ENCODE measurements at places on chromosomes 7 and 10.

GRCh38 chr7:103794424-103794823 lies 195.0 kb downstream of the RELN start:
- DNase-seq = no peak

DNA sequence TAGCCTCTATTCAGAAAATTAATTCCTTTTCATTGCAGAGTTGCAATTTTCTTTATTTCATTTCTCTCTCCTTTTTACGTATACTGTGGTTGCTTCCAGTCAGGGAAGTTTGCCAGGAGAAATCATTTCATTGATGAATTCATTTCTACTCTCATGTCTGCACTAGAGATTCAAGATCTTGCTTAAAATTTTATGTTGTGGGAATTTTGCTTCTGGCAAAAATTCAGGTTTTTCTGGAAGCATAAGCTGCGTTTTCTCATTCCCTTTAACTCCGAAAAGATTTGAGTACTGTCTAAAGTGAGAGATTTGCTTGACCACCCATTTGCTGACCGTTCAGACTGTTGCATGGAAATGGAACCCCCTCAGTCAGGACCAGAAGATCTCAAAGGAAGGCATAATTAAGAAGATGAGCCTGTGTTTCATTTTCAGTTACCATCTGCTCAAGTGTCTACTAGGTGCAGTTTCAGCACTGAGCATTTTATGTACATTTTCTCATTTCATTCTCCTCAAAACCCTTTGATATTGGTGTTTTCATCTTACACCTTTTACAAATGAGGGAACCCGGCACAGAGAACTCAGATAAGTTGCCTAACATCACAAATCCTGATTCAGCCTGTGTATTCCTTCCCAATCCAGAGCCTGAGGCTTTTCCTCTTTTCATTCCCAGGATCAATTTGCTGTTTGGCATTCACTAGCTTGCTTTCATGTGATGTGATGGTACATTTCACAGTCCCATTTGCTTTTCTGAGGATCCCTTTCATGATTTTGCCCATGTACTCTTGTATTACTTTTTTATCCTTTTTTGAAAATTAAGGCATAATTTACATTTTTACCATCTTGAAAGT lies 3.9 kb downstream of the PTPRZ1 start:
- DNase-seq = no peak

DNA sequence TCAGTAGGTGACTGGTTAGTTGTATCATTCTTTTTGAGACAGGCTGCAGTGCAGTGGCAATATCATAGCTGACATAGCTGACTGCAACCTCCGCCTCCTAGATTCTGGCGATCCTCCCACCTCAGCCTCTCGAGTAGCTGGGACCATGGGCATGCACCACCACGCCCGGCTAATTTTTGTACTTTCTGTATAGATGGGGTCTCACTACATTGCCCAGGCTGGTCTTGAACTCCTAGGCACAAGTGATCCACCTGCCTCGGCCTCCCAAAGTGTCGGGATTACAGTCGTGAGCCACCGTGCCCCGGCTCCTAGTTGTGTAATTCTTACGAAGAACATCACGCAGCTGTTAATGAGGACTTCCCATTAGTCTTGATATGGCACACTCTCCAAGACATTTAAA lies 123.4 kb upstream of the VKORC1L1 start:
- no peak for DNase-seq

GRCh38 chr7:39686261-39686924 lies 63.0 kb downstream of the RALA start:
- no peak for DNase-seq

- DNase-seq = no peak
Measured at GRCh38 chr7:264541-265191, 25.3 kb upstream of the FOXL3 start.

- DNase-seq = no peak
Measured at GRCh38 chr10:70513848-70514309, 35.3 kb downstream of the PALD1 start.

- no peak for DNase-seq
Measured at GRCh38 chr10:60281792-60282353, 107.8 kb downstream of the ANK3 start.

DNA sequence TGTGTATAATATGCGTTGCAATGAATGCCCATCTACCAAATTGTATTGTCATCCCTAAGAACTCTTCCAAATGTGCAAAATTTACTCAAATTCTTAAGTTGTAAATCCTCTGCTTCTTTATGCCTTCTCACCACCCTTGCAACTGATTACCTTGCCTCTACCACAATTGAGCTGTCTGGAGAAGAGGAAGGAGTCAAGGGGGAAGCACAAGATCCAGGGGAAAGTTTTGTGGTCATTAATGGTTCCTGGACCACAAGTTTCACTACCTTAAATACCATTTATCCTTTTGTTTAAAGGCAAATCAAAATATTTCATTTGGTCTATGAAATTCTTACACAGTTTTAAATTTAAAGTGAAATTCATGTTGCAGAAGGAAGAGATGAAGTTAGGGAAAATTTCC lies 16.7 kb downstream of the CRPPA start:
- no peak for DNase-seq

- DNase-seq = no peak
Measured at GRCh38 chr10:120854388-120854787, 3.2 kb downstream of the WDR11 start.

DNA sequence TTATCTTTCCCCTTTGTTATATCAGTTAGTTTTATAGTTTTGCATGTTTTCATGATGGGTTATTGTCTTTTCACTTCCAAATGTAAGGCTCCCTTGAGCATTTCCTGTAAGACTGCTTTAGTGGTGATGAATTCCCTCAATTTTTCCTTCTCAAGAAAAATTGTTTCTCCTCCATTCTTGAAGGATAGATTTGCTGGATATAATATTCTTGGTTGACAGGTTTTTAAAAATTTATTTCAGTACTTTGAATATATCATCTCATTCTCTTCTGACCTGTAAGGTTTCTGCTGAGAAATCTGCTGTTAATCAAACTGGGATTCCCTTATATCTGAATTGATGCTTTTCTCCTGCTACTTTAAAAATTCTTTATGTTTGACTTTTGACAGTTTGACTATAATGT lies 33.3 kb downstream of the SCART1 start:
- no peak for DNase-seq

GRCh38 chr10:33325929-33326328 lies 8.5 kb downstream of the NRP1 start:
- DNase-seq = no peak

- DNase-seq = no peak
Measured at GRCh38 chr7:122143376-122143750, 686 bp downstream of the AASS start.

DNA sequence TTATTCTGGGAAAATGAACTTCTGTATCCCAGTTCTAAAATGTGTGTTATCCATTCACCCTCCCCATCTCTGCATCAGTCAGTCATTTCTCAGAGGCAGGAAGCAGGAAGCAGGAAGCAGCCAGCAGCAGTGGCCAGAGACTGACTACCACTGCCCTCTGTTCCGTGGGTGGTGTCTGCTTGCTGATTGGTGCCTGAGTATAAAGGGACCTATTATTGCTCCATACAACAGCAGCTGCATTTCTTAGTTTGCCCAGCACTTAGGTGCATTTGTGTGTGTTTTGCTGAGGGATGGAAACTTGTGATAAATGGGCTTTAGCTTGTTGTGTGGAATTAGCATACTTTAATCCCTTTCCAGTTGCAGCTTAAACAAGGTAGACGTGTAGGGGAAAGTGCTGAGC lies 582.2 kb downstream of the SORCS1 start:
- no peak for DNase-seq

DNA sequence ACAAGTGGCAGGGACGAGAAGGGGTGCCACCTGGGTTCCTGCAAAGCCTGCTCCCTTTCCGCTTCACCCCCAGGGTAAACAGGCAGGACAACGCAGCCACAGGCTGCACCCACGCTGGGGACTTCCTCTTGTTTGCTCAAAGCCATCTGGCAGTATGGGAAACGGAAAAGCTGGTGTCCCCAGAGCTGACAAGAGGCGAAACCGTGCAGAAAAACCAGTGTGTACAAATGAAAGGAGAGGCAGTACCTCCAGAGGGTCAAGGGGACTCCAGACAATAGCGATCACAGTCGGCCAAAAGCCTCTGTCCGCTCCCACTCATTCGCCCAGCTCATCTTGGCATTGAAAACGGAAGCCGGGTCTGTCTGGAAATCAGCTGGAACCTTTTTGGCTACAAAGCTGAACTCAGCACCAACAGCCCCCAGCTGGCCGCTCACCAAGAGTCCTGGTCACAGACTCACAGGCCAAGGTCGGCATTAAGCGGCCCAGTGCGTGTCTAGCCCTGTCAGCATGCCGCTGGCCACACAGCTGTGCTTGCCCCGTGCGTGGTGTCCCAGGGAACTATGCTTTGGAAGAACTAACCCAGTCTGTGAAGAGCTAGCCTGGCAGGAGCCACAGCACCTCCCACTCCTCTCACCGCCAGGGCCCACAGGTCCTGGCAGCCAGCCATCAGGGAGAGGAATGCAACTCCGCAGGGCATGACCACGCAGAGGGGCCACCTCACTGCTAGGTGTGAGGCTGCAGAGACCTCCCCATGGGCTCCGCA lies 10.4 kb downstream of the TNS3 start:
- DNase-seq = no peak

DNA sequence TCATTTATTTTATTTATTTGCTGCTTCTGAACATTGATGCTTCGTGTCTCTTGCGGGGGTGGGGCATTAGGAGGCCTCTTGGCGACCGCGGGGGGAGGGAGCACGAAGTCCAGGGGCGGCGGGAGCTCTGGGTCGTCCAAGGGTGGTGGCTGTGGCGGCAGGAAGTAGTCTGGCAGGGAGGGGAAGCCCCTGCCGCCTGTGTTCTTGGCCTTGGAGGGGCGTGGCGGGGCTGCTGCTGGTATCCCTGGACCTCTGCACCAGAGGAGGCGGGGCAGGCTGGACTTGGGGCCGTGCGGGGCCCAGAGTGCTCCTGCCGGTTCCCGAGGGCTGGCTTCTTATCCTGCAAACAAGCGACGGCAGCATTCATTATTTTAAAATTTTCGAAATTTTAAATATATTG lies 70.5 kb upstream of the ABI1 start:
- DNase-seq = no peak
